Left lobe of liver (tissue), 2 donors: ENCODE measurements at places on chromosomes 5 and 9.

DNA sequence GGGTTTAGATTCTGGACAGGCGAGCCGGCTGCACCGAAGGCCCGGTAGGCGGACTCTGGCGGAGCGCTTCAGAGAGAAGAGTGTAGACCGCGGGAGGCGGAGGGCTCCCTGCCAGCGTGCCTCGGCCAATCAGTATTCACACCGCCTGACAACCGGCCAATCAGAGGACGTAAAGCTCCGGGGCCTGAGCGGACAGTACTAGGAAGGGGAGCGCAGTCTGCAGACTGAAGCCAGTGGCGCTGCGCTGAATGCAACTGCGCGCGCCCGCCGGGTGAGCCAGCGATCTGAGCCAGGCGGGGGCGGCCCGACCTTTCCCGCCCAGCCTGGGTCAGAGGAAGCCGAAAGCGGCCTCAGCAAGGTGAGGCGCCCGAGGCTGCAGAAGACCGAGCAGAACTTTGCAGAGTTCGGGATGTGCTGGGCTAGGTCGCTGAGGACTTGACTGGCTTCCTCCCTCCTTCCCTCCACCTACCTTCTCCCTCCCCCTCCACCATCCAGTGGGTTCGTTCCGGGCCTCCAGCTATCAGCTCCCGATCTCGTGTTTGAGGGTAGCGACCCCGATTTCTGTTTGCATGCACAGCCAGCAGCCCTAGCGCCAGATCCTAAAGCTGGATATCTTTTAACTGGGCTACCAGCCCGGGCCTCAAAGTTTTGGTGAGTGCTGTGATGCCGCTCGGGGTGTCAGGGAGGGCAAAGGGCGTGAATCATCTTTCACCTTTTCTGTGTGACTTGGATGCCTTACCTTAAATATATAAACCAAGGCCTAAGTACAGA lies at the start of gene DMRT2:
Gene DMRT2, plus strand, starts transcription at position 233 of the 771 bp plus-strand sequence. CDS start 1,257 bp downstream, outside the sequence.
- DNase-seq, result peak; percentile 79

DNA sequence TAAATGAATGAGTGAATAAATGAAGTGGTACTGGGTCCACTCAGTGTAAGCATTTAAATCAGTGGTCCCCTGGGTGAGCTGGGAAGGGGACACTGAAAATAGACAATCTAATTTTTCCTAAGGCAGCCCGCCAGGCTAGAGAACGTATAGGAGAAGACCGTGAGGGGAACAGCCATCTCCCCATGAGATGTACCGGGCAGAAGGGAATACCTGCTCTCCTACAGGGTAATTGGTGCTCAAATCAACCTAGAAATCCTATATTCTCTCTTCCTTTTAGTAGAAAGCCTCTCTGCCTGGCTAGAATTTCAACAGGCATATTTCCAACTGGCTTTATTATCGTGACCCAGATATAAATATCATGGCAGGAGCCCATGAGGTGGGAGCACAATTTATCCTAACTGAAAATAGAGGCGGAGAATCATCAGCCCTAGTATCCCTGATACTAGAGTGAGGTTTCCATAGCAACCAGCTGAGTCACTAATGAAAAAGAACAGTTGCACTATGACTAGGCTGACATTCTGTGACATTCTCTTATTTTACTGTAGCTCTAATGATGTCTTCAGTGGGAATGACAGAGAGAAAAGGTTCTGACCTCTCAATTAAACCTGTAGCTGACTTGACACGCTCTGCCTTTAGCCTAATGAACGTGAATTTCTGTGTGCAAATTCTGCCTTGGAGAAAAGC lies 96.5 kb upstream of the CAST start:
- DNase-seq, result no peak

GRCh38 chr9:18771011-18771410 lies 262.0 kb downstream of the SAXO1 start:
- DNase-seq, result no peak

- DNase-seq, result no peak
Observed at GRCh38 chr5:127804886-127805426, 101.8 kb downstream of the CCDC192 start.
